Cortex of kidney (tissue), 1 donor: ENCODE measurements at places on chromosomes 7 and 10.

DNA sequence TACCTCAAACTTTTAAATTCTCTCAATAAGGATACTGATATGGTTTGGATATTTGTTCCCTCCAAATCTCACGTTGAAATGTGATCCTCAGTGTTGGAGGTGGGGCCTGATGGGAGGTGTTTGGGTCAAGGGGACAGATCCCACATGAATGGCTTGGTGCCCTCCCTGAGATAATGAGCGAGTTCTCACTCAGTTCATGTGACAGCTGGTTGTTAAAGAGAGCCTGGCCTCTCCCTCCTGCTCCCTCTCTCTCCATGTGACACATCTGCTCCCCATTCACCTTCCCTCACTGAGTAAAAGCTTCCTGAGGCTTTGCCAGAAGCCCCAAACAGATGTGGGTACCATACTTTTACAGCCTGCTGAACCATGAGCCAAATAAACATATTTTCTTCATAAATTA lies 19.2 kb downstream of the ABCB4 start:
- no peak for DNase-seq

DNA sequence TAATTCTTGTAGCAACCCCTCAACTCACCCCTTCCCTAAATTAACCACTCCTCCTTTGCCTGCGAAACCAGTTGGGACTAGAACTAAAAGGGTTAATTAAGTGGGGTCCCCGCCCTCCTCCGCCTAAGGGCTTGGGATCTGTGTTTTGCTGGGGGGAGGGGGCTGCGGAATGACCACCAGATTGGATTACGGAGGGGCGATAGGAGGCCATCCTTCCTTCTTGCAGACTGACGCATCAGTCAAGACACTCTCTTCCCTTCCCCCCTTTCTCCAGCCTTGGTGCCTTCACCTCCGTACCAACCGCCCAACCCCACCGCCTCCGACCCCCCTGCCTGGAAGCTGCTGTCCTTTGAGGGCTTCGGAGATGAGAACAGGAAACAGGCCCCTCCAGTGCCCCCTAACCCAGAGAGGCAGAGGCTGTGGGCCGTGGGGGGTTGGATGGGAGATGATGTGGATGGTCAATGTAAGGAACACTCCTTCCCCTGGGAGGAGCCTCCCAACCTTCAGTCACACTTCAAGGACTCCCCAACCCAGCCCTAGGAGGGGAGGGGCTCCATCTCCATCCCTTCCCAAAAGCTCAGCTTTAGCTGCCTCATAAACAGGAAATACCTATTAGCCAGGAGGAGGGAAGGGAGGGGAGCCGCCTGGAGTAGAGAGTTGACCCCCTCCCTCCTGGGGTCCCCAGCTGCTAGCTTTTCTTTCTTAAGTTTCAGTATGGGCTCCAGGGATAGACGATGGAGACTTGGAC lies 997 bp upstream of the LDB1 start:
- no peak for DNase-seq

GRCh38 chr10:127939786-127940330 lies 33.0 kb downstream of the PTPRE start:
- no peak for DNase-seq

DNA sequence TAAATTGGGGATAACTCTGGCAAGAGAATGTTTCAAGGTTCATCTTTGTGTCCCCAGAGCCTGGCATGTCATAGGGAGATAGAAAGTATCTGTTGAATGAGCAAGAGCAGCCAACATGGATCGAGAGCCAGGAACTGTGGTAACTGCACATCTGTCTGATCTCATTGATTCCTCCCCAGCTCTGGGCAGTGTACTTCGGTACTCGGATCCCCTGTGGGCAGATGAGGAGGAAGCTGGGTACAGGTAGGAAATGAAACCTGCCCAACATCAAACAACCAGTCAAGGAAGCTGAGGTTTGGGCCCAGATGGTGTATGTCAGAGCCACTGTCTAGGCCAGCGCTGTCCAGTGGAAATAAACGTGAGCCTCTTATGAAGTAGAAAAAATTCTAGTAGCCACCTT lies 76.4 kb downstream of the GRK5 start:
- no peak for DNase-seq

DNA sequence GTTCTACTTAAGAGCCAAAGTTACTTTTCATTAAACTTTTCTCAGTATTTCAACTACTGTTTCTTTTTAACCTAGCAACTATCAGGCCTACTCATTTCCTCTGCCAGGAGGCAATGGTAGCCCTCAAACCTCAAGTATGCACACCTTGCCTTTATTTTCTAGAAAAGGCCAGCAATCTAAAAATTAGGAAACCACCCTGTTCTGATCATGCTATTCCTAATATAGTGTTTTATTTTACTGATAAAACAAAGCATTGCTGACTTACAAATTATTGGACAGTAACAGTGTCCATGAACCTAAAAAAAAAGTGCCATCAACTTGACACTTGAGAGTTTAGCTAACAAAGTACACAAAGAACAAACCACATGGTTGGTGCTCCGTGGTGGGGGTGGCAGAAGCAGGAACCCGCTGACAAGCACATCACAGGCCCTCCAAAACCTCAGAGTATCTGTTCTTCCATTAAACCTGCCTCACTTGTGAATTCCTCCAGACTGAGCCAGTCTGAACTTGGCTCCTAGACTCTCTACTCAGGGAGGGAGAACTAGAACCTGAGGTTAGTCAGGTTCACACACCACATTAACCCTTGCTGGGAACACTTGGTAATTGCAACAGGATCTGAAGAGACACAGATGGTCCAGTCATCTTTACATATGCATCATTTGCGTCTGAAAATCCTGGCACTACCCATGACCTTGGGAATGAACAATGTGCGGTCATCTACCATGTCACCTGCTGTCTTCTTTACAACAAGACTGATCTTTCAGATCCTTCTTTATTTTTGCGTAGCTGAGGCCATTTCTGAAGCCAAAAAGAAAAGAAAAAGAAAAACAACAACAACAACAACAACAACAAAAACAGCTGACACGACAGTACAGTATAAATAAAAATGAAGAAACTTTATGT lies 31.9 kb downstream of the PIP4K2A start:
- DNase-seq: no peak

DNA sequence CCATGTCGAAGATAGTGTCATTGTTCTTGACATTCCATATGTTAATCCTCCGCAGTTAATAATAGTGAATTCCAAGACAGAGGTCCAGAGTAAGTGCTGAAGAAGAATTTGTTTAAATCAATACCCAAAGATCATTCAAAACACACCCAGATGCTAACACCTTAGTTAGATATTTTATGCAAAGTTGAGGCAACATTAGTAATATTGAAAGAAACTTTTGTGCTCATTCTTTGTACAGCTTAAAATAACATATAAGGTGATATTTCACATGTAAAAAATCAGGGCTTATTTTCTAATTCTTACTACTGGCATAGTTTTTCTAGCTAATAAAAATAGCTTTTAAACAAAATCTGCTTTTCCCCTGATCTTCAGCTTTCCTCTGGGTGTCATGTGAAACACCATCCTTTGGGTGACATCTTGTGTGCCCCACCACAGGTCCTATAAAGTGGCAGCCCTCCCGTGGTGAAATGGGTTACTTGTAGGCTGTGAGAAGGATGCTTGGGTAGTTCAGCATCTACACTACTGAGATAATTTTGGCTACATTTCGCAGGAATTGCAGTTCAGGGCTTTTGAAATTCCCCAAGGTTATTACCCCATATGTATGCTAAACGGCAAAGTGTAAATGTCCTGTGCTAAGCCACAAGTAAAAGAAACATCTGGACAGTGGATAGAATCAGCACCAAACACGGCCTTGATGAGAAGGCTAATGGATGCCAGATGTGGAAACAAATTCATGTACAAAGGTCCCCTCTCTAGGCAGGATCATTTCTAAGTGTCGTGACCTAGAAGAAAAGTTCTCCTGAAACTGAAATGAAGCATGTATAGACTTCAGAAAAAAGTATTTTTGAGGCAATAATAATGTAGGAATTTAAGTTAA lies 105.4 kb downstream of the GRM3 start:
- no peak for DNase-seq

GRCh38 chr10:15068802-15069201 lies 19.8 kb downstream of the ACBD7 start:
- DNase-seq: no peak

GRCh38 chr10:31262672-31263071 lies 56.3 kb upstream of the ZEB1 start:
- DNase-seq: no peak

GRCh38 chr10:121049489-121049888 lies 198.3 kb downstream of the WDR11 start:
- DNase-seq: no peak

DNA sequence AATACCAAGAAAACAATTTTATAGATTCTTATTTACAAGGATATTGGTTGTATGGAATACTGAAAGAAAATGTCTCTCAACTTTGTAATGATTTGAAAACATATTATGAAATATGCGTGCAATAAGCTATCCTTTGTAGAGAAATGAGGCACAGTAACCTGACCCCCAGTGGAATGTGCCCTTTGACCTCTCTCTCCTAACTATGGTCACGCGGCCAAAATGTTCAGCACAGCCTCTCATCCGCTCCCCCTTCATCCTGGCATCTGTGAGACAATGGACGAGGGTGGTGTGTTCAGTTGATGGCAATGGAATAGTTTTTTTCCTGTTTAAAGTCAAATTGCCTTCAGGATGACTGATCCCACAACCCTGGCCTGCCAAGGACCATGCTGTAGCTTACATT lies 13.3 kb downstream of the BEND7 start:
- no peak for DNase-seq

DNA sequence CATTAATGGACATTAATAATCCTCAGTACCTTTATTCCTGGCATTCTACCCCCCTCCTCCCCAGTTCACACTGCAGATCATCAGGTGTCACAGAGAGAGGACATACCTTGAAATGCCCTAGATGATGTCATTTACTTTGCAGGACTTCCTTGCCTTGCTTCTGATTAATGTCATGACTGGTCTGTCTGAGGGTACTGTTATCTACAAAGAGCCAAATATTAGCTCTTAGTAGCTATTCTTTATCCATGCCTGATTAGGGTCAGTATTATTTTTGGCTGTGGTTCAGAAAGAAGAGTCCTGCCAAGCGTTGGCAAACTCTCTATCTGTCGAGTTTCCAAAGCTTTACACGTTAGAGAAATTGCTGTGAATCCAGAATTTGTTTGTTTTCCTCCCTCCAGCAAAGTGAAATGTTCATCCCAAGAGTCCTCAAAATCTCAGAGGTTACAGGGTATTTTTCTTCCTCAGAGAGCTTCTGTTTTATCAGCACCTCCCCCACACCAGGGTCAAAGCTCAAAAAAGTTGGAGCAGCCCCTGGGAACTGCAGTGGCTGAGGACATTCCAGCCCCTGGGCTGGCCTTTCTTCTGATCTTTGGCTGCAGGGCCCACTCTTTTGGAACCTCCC lies 12.6 kb downstream of the SCD start:
- no peak for DNase-seq

DNA sequence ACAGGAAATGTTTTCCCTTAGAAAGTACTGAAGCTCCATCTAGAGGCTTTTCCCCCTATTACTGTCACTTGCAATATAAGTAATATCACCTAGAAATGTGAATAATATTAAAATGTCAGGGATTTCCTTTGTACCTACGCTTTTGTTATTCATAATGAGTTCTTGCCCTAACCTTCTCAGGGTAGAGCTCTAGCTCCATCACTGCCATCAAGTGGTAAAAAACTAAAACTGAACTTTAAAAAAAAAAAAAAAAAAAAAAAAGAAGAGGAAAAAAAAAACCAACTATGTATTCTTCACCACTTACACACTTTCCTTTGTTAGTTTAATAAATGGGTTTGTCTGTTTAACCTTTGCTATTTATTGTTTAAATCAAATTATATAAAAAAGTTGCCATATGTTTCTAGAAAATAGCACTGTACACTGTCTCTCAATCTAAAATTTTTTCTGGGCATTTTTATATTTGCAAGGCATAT lies 49.9 kb downstream of the DNAJC1 start:
- DNase-seq: no peak

GRCh38 chr7:137742051-137742450 lies 104.7 kb downstream of the DGKI start:
- no peak for DNase-seq

GRCh38 chr7:1944619-1945210 lies 274.6 kb downstream of the ELFN1 start:
- no peak for DNase-seq

DNA sequence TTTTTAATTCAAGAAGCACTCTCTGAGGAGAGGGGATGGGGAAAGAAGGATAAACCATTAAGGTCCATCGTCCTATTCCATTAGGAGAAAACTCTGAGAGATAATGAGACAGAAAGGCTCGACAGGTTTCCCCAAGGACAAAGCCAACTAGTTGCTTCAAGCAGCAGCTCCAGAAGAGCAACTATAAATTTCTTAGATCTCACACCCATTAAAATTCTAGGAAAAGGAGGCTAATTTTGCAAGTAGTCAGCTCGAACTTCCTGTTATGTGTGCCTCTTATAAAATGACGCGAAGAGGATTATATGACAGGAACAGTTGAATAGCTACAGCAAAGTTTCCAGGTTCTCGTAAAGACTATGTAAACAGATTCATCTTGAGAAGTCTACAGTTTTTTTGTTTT lies 52.0 kb upstream of the ST8SIA6 start:
- no peak for DNase-seq

DNA sequence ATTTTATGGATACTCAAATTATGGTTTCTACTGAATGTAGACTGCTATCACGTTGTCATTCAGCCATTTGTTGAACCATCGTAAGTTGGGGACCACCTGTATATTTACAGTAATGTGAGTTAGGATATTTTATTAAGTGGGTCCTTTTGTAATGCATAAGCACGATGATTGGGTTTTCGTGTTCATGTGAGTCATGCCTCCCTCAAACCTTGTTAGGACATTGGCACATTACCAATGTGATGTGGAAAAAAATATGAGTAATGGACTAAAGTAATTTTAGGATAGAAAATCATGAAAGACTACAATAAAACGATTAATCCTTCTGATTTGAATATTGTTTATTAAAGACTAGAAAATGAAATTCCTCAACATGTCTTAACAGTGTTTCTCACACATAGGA lies 8.7 kb downstream of the SMC3 start:
- no peak for DNase-seq

GRCh38 chr7:155864991-155865690 lies 52.9 kb upstream of the SHH start:
- DNase-seq: no peak

DNA sequence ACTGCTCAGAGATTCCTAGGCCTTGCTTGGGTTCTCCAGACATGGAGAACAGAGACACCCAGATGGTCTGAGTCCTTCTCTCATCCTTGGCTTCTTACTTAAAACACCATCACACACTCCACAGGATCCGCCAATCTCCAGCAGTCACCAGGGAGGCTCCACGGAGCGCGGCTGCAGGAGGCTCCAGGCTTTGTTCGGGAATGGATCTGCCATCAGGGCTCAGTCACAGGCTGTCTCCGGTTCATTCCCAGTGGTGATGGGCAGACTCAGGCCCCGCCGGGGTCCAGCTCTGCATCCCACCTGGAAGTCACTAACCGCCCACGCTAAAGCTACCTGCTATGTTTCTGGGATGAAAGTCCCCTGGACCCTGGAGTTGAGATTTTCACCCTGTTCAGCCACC lies 312.9 kb downstream of the TCERG1L start:
- no peak for DNase-seq

- no peak for DNase-seq
Measured at GRCh38 chr10:99399664-99400063, 30.8 kb downstream of the GOT1 start.

- no peak for DNase-seq
Measured at GRCh38 chr7:118153551-118154177, 30.3 kb upstream of the LSM8 start.
